IPS DF 6.9 (cell line): ENCODE measurements at places on chromosomes 2 and 18.

DNA sequence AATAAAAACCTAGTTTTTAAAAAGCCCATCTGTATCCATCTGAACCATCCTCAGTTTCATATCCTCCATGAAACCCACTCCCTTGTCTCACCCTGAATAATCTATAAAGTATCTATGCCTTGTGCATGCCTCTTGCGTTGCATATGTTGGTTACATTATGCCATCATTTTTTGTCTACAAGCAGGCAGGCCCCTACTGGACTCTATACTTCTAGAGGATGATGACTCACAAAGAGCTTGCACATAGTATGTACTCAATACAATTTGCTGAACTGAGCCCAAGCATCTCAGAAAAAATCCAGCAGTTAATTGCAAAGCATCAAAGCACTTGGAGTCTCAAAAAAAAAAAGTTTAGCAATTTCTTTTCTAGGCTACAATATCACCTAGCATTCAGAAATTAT, 95.6 kb downstream of the DYM start:
- DNase-seq, result no peak

DNA sequence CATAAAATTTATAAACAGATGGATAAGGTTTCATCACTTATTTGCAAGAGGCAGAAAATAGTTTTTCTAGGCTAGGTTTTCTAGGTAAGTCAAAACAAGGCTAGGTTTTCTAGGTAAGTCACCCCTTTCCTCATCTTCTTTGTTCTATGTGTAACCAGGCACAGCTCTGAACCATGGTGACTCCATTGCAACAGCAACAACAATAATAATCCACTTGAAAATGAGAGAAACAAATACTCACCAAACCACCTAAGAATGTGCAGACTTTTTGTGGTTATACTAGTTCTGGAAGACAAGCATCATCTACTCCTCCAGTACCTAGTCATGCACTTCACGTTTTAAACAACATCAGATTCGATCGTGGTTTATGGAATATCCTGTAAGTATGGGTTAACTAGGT, 237.4 kb upstream of the ACVR2A start:
- no peak for DNase-seq

- no peak for DNase-seq
Observed at GRCh38 chr18:13493079-13493478, 233.3 kb downstream of the FAM210A start.

DNA sequence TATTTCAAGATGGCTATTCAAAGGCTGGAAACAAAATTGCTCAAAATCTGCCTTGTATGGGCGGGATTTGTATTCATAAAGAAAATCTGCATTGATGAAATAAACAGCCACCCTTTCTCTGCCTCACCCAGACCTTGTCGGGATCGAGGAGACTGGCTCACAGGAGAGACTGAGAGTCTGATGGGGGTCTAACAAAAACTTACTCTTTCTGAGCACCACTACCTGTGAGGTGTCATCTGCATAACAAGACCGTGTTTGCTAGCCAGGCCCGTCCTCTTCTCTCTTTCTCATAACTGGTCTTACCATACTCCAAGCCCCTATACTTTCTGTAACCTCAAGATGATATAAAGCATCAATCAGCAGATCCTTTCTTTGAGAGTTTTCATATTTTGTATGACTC, 115.6 kb downstream of the INO80D start:
- no peak for DNase-seq

DNA sequence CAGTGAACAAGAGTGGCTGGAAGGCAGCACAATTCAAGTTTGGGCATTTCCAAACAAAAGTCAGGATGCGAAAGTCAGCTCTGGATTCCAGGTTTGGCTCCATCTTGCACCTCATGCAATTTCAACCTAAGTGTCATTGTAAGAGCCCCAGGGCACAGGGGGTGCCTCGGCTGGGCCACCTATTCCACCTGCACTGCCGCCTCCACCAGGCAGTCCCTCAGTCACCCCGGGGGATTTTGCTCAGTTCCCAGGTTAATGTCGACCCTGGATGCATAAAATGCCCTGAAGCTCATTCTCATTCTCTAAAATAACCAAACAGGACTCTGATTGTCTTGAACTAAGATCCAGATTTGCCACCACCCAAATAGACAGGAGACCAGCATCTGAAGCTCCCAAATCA, 77.6 kb downstream of the EDAR start:
- DNase-seq, result no peak

GRCh38 chr18:48294899-48295585, 114.1 kb downstream of the ZBTB7C start:
- DNase-seq, result no peak

GRCh38 chr2:625415-626333, 51.5 kb downstream of the TMEM18 start:
- no peak for DNase-seq

DNA sequence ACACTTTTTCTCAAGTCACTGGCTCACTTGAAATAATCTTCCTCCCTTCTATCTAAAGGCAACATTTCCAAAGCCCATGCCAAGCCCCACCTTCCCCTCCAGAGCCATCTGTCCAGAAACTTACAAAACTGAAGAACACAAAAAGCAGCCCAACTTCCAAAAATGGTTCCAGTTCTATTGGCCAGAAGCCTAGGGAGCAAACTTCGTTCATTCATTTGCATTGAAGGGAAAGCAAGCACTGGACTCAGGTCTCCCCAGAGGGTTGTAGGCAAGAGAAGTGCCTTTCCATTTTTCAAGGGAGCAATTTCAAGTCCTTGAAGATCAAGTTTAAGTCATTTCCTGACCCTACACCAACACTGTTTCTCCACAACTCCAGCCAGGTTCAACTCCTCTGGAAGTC, 585.0 kb downstream of the BCL11A start:
- no peak for DNase-seq
